Activated naive CD4-positive, alpha-beta T cell treated with anti-CD3 and anti-CD28 coated beads for 36 hours (primary cell): ENCODE measurements at places on chromosomes 6 and 20.

DNA sequence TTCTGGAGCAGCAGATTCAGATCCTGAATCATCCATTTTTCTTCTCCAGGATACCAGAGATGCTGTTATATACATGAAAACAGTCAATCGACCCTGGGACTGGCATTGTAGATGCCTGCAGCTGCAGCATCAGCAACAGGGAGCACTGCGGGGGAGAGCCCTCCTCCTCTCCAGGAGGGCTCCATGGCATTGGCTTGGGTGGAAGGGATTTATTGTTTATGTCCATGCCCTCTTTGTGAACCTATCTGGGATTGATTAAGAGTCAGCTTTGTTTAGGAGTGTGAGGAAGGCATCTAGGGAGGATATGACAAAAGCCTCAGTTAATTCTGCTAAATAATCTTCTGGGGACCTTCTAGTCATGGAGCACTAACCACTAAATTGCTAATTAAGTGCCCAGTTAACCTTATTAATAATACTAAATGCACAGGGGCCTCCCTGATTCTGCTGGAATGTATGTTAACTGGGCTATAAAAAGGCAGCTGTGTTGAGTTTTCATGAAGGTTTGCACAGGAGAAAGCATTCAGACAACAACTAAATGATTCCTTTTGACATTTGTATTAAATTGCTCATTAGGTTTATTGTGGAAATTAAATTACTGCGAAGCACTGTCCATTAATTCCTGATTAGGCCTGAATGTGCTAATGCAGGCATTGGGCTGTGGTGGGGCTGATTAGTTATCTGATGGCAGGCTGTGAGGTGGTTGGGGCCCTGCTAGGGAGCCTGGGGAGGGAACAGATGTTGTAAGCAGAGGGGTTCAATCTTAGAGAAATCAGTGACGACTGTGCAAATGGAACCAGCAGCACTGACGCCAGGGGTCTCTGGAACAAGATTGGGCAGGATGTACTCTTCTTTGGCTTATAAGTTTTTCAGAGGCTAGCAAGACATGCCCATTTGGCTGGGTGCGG is 57.6 kb downstream of the IMPG1 start:
- DNase-seq, result no peak

- no peak for DNase-seq
Observed at GRCh38 chr6:26450240-26450639, 7.5 kb upstream of the BTN2A1 start.

- DNase-seq, result no peak
Observed at GRCh38 chr20:17357238-17357637, 130.4 kb downstream of the PCSK2 start.

GRCh38 chr20:54068966-54069365 is 1.4 kb downstream of the BCAS1 start:
- DNase-seq, result no peak

- DNase-seq, result no peak
Observed at GRCh38 chr6:35690484-35690883, 1.8 kb upstream of the FKBP5 start.

GRCh38 chr6:162685586-162685985 is 42.0 kb downstream of the PRKN start:
- DNase-seq, result no peak

- no peak for DNase-seq
Observed at GRCh38 chr6:129104131-129104530, 221.2 kb downstream of the LAMA2 start.

DNA sequence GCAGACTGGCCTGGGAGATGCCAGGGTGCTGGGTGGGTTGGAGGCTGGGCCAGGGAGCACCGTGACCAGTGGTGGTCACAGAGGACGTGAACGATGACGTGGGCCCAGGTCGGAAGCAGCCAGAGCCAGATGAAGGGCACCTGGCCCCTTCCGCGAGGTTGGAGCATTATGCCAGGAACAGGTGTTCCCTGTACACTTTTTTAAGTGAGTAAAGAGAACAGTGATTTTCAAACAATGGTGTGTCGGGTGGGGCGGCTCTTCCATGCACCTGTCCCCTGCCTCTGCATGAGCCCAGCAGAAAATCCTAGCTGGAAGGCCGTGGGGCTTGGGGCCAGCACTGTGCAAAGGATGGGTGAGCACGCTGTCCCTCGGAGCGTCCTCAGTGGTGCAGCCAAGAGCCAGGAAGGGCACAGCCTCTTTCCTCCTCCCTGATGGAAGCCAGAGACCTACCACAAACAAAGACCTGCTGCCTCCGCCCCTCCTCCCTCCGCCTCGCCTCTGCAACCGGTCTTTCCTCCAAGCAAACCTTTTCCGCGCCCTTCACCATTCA is 350.5 kb downstream of the ZFAND3 start:
- DNase-seq, result no peak

GRCh38 chr20:43925801-43926200 is 11.1 kb downstream of the TOX2 start:
- peak; percentile 60 for DNase-seq

DNA sequence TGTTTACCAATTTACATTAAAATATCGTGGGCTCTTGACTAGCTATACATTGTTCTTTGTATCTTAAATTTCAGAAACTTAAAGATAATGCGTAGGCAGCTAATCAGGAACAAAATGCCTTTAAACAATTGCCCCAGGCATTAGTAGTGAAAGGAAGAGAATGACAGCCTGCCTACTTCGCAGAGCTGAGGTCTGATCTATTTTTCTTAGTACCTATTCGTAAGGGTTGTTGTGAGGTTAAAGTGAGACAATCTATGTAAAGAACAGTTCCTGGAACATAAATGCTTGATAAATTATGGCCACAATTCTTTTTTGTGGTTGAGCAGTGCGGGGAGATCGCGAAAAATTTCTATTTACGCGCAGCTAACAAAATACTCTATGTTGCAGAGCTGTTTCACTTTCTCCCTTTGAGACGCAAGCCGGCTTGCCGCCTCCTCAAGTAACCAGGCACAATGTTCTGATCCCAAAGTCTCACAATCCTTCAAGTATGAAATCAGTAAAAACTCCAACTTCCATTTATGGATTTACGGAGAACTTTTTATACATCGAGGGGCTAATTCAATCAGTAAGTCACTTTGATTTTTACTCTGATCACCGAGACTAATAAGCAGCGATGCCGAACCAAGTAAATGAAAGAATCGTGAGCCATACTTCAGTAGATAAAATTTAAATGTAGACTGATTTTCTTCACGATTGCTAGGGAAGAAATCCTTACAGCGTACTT is 878 bp upstream of the PNRC1 start:
- peak; percentile 65 for DNase-seq

- no peak for DNase-seq
Observed at GRCh38 chr6:151026041-151026663, 160.7 kb downstream of the MTHFD1L start.

DNA sequence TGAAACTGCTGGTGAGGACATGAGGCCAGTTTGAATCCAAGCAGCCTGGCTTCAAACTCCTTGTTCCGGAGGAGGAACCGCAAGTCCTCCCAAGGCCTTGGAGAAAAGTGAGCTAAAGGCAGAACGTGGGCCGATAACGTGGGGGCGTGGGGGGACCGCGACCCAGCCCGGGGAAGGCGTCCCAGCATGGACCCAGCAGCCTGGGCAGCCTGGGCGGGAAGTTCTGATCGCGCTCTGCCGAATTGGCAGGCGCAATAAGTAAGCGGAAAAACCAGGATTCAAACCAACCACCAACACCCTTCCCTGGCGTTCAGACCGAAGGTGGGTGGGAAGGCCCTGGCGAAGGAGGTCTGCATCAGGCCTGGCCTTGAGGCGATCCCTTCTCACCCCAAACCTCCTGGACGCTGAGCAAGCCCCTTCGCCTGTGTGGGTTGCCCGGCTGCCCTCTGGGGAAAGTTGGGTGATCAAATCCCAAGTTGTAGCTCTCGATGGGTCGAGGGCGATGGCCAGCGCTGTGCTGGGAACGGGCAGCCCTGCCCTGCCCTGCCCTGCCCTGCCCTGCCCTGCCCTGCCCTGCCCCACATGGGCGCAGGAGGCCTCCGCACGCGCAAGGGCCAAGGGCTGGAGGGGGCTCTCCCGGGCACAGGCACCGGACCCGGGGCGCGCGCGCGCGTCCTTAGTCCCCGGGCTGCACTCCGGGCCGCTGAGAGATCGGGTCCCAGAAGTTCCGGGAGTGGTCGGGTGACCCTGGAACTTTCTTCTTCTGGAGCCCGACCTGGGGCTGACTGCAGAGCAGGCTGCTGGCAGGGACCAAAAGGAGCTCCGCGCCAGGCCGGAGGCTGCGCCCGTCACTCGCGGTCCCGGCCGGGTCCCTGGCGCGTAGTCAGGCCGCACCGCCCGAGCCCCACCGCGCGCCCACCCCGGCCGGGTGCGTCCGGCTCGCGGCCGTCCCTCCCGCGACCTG is 637 bp upstream of the SLC22A3 start:
- no peak for DNase-seq

GRCh38 chr6:23731609-23732008 is 394.4 kb upstream of the NRSN1 start:
- no peak for DNase-seq

GRCh38 chr20:46371656-46372055 is 34.8 kb downstream of the ELMO2 start:
- no peak for DNase-seq

DNA sequence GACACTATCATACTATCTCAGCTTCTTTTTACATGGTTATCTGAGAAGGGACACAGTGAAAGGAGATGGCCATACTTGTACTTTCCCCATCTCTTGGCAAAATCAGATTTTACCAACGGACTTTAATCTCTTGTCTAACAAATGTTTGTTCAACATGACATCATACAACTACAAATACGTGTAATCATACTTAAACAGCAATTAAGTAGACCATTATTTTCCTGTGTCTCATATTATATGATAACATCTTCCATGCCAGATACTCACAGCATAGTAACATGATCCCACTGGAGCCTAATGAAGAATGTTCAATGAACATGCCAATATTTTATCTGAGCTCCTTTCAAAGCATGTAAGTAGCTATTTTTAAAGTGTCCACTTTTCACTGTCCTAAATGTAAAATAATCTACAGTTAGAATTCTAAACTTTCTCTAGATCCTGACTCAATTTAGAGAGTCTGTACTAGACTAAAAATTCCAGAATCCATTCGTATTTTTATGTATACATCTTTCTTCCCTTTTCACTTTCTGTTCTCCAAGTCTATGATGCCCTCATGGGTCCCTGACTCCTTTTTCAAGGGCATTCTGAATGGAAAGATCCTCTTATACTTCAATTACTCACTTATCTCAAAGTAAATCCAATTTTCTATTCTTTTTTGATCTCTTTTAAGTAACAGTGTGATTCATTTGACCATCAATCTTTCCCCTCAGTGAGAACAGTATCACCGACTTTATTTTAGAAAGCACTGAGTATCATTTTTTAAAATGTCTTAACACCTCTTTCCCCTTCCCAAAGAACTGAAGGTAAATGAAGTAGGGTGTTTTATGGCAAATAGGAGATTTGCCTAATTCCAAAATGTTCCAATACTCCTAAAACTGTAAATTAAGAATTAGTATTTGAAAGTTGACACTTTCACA is 133.5 kb downstream of the CDK19 start:
- no peak for DNase-seq

DNA sequence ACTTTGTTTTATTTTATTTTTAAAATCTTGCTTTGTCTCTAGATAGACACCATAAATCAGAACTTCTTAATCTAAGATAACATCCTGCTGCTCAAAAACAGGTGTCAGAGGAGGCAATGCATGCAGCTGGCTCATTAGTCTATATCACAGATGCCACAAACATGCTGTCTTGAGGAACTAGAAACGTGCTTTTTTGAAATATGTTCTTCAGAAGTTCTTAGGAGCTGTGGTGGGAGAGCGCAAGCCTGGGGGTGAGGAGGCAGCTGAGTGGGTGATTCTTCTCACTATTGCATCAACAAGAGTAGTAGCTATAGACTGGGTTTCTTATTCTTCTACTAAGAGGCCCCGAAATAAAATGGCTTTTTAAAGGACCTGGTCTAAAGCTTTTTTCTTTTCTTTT is 23.4 kb downstream of the IL22RA2 start:
- no peak for DNase-seq

DNA sequence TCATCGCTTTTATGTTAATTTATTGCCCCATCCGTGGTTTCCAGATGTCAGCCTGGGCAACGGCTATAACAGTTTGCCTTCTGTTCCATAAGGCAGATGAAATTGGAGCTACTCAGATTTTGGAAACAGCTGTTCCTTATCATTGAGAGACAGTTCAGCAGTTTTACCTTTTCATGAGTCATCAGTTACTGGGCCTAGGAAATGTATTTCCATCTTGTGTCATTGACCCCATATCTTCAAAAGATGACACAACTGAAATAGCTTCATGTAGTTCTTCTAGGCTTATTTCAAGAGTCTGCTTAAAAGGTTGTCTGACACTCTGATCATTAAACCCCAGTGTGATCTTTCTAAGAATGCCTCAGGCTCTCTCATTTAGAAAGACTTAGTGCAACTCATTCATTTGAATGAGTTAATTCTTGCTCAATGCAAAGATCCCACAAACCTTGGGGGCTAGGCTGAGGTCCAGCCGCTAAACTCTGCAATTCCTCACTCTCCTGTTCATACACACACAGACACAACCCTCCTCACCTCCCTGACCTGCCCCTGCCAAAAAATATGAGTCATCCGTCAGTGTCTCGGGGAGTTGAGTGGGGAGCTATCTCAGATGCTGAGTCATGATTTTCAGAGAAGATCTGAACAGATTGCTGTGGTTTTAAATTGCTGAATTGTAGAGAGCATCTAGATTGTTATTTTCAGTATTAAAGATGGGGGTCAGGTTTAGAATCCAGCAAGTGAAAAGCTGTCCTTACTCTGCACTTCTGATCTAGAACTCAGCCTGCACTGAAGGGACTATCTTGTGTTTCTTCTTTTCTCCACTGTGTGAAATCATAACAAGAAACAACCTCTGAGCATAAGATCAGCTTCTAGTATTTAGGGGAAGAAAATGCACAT is 61.8 kb downstream of the RPP40 start:
- DNase-seq, result peak; percentile 58

DNA sequence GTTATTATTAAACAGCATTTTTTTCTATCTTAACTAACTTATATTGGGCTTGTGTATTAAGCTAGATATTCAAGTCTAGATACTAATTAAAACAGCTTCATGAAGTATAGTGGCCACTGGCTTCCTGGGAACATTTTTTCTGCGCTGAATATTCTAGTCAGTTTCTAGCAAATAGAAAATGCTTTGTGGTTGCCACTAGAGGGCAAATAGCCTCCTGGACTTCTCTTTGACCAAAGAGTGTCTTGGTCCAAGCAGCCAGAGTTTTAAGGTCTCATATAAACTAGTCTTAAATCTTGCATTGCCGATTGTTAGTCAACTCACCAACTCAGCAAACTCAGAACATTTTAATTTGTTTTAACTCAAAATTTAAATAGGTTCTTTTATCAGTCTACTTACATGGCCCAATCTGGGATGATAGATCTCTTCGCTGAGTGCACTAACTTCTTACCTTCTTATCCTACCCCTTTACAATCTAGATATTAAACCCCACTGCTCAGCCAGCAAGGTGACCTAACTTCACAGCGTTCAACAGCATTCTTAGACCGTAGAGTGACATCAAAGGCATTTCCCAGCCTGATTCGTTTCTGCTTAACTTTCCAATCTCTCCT is 24.6 kb upstream of the ID4 start:
- no peak for DNase-seq

GRCh38 chr6:25167961-25168360 is 111.2 kb upstream of the CARMIL1 start:
- no peak for DNase-seq
